ENCODE measurements at places on chromosomes 6 and 20.

- DNase-seq, result no peak
Measured at GRCh38 chr20:53070706-53071392, 98.7 kb downstream of the TSHZ2 start.

DNA sequence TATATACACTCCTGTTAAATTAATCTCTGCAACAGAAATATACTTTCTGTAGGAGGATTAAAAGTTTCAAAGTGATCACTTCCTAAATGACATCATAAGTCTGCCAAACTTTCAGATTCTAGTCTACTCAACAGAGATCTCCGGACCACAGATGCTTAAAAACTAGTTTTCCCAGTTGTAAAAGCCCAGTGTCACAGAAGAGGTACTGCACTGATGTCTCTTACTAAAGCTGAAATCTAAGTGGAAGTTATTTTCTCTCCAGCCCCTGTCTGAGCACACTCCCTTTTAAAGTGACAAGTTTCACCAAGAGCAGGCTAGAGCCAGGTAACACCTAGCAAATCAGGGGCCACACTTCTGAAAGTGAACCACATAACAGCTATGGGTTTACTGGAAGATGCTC is 71.6 kb upstream of the DST start:
- no peak for DNase-seq

GRCh38 chr6:125406741-125407140 is 105.0 kb upstream of the HDDC2 start:
- DNase-seq, result no peak

GRCh38 chr6:31882344-31882743 is 3.5 kb upstream of the SLC44A4 start:
- no peak for DNase-seq

GRCh38 chr6:30618270-30618797 is 694 bp downstream of the MRPS18B start:
- DNase-seq, result no peak

DNA sequence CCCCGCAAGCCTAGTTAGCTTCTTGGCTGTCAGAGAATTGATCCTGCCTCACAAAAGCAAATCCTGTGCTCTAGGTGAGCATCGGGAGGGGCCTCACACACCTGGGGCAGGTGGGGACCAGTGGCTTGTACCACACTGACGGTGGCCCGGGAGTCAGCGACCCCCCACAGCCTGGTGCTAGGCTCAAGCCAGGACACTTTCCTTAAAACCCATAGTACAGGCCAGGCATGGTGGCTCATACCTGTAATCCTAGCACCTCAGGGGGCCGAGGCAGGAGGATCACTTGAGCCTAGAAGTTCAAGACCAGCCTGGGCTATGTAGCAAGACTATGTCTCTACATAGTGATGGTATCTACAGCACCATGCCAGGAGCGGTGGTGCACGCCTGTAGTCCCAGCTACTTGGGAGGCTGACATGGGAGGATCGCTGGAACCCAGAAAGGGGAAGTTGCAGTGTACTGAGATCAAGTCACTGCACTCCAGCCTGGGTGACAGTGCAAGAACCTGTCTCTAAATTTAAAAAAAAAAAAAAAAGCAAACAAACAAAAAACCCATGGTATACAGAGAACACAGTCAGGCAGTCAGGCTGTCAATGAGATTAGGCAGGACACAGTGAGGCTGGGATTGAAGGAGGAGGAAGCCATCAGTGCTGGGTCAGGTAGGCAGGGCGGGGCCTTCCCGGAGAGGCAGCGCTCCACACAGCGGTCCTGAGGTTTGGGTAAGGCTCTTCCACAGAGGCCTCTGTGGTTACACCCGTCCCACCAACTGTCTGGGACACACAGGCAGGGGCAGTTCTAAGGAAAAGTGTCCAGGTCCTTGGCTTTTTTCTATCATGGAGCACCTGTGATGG is 41.3 kb downstream of the SYNJ2 start:
- DNase-seq, result no peak

DNA sequence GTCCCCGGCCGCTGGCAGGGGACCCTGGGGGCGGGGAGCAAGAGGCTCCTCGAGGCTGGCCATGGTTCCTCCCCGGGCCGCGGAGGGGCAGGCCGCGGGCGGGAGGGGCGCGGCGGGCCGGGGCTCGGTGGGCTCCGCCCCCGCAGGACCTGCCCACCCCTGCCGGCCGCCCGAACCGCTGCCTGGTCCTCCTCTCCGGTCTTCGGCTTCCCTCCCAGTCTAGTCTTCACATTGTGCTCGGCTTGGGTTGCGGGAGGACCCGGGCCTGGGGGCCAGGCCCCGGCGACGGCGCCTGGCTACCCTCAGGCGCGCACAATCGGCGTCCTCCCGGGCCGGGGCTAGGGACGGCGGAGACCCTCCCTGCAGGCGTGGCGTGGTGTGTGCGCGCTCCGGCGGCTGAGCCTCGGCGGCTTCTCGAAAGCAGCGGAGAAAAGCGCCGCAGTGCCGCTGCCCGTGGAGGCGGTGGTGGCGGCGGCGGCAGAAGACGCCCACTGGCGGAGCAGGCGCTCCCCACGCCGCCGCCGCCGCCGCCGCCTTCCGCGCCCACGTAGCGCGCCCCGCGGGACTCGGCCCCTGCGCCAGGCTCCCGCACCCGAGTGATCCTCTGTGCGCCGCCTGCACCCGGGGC is at the start of gene PDE10A:
PDE10A (minus strand) TSS at position 493 of the 628 bp plus-strand sequence; CDS start at position 63, 430 bp downstream.
- no peak for DNase-seq

GRCh38 chr6:130513770-130514169 is 148.0 kb downstream of the TMEM200A start:
- no peak for DNase-seq

GRCh38 chr6:151379933-151380847 is 11.2 kb downstream of the ZBTB2 start:
- no peak for DNase-seq

- no peak for DNase-seq
Measured at GRCh38 chr6:46044881-46045617, 29.4 kb upstream of the CLIC5 start.

- DNase-seq, result no peak
Measured at GRCh38 chr6:79750806-79751205, 119.7 kb downstream of the SH3BGRL2 start.

DNA sequence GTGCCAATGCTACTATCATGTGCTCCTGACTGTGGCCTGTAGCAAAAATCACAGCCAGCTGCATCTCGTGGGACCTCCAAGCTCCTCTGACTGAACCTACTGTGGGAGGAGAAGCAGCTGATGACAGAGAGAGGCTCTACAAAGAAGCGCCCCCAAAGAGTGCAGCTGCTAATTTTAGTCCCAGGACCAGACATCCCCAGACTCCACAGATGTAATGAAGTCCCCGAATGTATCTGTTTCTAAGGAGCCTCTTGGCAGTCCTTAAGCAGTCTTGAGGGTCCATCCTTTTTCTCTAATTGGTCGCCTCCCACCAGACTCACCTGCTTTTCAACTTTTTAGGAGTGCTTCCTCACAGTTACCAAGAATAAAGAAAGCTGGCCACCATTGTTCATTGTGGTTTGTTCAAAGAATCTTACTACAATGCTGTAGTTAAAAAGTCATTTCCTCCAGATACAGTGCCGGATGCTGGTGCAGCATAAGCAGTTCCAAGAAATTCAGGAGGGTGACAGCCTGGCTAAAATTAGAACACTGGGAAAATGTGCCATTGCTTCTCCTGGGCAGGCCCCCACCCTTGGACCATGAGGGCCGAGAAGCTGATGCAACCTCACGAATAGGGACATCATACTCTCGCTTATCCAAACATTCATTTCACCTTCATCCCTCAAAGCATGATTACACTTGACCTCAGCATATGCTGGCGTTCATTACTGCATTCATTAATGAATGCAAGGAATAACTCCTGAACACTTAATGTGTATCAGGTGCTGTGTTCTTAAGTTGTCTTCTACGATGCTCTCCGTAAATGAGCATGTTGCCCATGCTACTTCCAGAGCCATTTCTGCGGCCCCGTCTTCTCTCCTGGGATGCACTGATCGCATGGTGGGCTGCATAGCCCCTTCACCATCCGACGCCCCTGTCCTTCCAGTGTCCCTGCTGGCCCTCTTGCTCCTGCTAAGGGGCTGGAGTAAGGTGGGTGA is 66.4 kb downstream of the LY86 start:
- DNase-seq, result no peak

GRCh38 chr6:101544286-101544685 is 150.8 kb downstream of the GRIK2 start:
- DNase-seq, result no peak

DNA sequence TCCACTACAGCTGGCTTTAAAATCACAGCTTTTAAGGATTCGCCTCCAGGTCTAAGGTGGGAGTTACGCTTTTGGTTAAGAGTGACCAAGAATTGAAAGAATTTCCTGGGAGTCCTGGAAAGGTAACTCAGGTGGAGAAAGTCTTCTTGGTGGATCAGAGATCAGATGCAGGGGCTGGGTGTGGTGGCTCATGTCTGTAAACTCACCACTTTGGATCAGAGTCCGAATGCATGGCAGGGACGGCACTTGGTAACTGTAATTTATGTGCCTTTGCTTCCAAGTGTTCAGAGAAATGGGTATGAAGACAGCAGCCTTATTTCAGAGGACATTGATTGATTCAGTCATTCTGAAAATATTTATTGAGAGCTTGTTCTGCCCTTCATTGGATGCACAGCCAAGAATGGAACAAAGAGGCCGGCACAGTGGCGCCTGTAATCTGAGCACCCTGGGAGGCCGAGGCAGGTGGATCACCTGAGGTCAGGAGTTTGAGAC is 18.0 kb upstream of the JARID2 start:
- DNase-seq, result no peak

DNA sequence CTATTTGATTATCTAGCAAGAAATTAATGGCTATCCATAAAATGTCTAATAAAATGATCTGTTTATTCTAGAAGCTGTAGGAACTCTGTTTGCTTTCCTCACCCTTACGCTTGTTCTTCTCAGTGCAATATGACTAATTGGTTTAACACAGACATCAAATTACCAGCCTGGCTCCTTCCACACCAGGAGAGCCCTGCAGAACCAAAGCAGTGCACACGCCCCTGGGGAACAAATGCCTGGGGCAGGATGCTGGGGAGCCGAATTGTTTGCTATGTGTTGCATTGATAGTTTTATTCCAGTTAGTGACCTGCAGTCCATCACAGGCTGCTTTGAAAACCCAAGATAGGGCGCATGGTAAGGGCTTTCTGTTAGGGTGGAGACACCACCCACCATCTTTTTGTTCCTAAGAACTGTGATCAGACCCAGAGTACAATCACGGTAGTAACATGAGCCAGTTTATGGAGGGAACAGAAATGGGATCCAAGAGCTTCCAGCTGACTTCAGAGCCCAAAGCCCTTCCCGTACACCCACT is 126.4 kb upstream of the CD93 start:
- DNase-seq, result no peak

DNA sequence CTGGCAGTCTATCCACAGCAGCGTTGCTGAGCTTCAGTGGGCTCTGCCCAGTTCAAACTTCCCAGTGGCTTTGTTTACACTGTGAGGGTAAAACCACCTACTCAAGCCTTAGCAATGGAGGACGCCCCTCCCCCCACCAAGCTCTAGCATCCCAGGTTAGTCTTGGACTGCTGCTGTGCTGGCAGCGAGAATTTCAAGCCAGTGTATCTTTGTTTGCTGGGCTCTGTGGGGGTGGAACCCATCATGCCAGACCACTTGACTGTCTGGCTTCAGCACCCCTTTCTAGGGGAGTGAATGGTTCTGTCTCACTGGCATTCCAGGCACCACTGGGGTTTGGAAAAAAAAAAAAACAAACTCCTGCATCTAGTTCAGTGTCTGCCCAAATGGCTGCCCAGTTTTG is 249.7 kb upstream of the SYNCRIP start:
- DNase-seq, result no peak

GRCh38 chr6:47303861-47304260 is 5.8 kb downstream of the TNFRSF21 start:
- no peak for DNase-seq

GRCh38 chr6:139540276-139540675 is 165.8 kb upstream of the CITED2 start:
- no peak for DNase-seq

DNA sequence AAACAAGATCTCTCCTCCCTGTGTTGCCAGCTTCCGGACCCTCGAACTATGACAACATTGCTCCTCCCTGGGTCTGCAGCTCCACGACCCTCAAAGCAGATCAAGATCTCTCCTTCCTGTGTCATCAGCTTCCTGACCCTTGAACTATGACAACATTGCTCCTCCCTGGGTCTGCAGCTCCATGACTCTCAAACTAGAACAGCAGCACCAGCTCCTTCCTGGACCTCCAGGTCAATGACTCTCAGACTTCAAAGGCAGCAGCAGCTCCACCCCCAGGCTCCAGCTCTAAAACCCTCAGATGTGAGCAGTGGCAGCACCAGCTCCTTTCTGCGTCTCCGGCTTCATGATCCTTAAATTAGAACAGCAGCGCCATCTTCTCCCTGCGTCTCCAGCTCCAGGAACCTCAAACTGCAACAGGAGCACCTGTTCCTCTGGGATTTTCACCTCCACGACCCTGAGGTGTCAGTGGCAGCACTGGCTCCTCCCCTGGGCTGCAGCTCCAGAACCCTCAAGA is 341.0 kb upstream of the SULF2 start:
- DNase-seq, result no peak

DNA sequence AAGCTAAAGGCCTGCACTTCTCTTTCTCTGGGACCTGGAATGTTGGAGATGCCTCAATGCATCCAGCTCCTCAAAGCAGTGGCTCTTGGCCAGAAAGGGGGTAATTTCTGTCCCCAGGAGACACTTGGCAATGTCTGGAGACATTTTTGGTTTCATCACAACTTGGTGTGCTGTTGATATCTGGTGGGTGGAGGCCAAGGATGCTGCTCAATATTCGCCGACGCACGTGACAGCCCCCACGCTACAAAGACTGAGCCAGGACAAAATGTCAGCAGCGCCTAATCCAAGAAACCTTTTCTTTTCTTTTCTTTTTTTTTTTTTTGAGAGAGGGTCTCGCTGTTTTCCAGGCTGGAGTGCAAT is 79.8 kb downstream of the SULF2 start:
- no peak for DNase-seq

DNA sequence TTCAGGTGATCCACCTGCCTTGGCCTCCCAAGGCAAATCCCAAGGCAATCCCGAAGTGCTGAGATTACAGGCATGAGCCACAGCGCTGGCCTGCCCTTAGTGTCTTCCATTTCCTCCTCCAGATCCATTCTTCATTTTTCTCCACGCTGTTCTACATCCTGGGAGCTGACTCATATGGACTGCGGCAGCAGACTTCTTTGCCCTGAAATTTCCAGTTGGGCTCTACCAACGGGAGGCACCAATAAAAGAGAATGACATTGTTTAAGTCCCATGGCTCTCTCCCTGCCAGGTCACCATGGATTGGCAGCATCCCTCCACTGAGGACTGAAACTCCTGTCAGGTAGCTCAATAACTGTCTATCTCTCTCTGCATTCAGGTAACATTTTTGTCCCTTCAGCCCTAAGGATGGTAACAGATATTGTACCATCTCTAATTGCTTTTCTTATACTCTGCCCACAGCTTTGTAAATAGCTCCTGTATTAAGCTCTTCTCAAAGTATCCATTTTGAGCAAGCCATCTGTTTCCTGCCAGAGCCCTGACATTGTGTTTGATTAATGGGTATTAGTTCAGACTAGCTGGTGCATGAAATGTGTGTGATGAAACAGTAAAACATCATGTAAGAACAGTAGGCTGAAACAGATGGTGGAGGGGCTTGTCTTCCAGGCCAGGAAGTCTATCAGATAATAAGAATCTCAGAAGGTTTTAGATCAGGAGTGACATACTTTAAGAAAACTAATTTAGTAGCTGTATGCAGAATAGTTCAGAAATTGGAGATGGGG is 3.6 kb downstream of the TBCC start:
- no peak for DNase-seq
